Activated naive CD8-positive, alpha-beta T cell treated with anti-CD3 and anti-CD28 coated beads, Interleukin-2, amount 50 U/mL, for 24 hours (primary cell): ENCODE measurements at places on chromosomes 3 and 15.

GRCh38 chr3:108218811-108219210, 3.4 kb downstream of the IFT57 start:
- DNase-seq = no peak

GRCh38 chr15:45715528-45715927, 80.7 kb downstream of the SQOR start:
- no peak for DNase-seq

DNA sequence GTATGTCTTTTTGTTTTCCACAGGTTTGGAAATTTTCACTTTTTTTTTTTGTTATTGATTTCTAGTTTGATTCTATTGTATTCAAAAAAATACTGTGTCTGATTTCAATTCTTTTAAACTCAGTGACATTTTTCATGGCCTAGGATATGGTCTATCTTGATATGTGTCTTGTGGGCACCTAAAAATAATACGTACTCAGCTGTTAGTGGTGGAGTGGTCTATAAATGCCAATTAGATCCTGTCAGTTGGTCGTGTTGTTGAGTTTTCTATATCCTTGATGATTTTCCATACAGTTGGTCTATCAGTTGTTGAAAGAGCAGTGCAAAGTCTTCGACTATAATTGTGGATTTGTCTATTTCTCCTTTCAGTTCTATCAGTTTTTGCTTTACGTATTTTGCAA, 61.7 kb downstream of the LSM3 start:
- no peak for DNase-seq

DNA sequence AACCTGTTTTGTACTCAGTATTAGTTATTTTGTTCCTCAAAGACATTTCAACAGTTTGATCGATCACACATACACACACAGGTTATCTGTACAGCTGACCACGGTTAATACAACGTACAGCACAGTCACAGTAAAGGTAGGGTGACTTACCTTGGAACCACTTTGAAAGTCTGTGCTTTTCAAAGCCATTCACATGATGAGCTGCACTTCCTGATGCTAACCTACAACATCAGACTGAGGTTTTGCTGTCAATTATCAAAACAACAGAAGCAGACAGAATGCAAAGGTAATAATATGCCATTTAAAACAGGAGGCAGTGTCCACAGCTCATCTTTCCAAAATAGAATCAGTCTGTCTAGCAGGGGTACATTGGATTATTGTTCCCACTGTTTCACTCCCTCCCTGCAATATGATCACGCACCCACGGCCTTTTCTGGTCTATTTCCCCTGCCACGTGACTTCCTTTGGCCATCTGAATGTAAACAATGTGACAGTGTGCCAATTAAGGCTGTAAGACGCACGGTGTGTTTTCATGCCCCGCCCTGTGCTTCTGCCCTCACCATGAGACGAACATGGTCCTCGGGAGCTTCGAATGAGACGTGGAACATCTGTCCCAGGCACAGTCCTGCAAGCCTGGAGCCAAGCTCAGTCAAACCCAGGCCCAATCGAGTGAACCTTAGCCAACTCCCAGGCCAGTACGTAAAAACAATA, 102.4 kb downstream of the FMN1 start:
- no peak for DNase-seq

DNA sequence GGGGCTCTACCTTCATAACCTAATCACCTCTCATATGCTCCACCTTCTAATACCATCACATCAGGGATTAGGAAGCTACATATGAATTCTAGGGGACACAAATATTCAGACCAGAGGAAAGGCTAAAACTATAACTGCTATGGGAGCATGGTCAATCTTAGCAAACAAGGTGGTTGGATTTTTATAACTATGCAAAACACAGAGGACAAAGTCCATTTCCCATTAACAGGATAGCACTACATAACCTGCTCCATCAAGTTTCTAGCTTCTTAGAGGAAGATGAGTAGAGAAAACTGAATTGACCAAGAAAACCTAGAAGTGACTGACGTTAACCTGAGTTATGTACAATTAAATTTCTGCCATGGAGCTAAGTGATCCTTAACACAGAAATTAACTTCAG, 398.6 kb downstream of the TBL1XR1 start:
- DNase-seq = no peak
